CD4-positive, alpha-beta T cell treated with Interleukin-17A for 4 hours (primary cell): ENCODE measurements at places on chromosomes 4 and X.
A peak's percentile ranks its signal among the peaks of the same experiment; 100 is the strongest.

- no peak for DNase-seq
Observed at GRCh38 chr4:80462621-80463091, 127.1 kb downstream of the CFAP299 start.

DNA sequence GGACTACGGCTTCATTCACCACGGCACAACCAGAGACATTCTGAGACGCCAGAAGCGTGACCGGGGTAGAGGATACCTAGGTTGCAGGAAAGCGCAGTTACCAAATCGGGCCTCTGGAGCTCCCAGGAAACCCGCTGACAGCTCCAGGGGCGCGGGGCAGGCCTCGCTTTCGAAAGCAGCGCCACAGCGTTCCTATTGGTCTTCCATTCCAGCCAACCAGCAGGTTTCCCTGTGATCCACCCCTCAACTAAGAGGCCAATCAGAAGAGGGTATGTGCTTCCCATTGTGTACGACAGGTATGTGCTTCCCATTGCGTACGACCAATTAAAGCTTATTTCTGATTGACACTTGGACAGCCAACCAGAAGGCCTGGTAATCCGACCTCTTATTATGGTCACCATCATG is 14.9 kb downstream of the SNX12 start:
- peak; percentile 16 for DNase-seq

DNA sequence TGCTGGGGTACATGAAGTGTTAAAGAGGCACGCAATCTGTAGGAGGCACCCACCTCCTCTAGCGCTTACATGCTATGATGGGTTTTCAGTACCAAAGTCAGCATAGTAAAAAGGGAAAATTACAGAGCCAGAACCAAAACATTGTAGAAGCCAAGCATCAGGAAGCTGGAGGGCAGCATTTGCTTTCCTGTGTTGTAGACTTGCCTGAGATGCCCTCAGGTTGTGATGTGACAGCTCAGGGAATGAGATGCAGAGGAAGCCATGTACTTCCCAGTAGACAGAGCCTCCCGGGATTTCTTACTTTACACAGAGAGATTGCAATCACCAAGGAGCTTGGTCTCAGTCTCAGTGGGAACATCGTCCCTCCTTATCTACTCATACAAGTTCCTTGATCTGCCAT is 161.5 kb downstream of the ARAP2 start:
- no peak for DNase-seq

DNA sequence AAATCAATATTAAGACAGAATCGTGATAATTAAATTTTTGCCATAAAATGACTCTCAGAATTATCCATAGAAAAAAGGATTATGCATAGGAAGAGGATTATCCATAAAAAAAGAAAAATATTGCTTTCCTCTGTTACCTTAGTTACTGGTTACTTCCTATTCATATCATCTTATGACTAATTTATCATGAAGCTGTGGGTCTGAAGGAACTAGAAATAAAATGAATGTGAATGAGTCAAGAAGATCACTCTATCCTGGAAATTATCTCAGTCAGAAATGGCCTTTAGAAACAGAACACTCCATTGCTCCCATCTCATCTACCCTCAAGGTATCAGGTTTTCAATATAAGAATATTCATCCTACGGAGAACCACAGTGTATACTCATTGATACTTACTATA is 19.4 kb downstream of the RPS6KA6 start:
- no peak for DNase-seq

DNA sequence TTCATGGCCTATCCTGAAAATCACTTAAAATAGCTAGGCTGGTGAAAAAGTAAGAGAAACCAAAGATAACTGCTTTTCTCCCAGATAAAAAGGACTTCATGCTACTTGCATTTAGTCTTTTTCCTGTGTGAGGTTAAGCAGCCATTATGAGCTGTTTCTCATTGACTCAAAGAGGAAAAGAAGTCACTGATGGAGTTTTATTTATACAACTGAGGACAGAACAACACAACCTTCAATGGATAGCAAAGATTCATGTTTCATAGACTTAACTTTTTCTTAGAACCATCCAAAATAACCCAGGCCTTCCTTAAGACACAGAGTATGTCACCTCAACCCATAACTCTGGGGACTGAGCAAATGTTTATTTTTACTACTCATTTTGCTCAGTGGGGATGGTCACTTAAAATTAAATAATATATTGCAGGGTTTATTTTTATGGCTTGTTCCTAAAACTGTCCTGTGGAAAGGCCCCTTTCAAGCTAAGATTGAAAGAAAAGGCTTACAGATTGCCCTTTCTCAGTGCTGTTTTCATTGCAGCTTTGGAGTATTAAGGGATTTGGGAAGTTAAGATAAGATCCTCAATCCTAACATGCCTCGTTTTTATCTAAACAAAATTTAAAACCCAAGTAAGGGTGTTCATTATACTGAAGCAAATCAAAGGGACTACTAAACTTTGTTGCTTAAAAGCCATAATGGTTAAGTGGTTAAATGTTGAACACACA is 252.6 kb upstream of the MAD2L1 start:
- no peak for DNase-seq

GRCh38 chr4:7894677-7895181 is 44.9 kb downstream of the AFAP1 start:
- no peak for DNase-seq

DNA sequence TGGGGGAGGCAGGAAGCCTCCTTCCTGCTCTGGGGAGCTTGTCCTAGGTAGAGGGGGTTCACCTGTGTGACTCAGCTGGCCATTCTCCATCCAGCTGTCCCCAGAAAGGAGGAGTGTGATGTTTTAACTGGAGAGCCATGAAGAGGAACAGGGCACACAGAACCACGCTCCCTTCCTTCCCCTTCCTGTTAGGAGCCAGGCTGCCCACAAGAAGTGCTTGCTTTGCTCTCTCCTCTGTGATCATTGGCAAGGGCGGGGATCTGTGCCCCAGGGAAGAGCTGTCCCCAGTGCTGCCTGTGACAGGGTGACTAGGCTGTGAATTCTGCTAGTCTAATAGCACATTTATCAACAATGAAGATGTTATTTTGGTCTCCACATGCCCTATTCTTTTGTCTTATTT is 169.6 kb upstream of the GATB start:
- no peak for DNase-seq

DNA sequence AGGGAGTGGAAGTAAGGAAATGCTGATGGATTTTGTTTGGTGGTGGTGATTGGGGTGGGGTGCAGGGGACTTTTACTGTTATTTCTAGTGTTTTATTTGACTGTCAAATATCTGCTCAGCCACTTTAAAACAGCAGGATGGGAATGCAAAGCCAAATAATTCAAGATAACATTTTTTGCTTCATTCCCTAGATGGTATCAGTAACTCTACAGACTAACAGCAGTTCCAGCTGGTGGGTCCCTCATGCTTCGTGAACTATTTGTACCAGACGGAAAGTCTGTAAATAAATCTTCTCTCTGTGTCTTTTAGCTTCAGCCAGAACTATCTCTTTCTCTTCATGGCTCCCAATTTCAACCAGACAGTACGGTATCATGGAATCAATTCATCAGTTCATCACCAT is 27.5 kb downstream of the GPR143 start:
- DNase-seq: no peak
